Right forelimb (tissue), 1 donor: ENCODE measurements at places on chromosomes 16 and 17.

GRCh38 chr17:58639681-58640080, 52.2 kb downstream of the TEX14 start:
- no peak for DNase-seq

DNA sequence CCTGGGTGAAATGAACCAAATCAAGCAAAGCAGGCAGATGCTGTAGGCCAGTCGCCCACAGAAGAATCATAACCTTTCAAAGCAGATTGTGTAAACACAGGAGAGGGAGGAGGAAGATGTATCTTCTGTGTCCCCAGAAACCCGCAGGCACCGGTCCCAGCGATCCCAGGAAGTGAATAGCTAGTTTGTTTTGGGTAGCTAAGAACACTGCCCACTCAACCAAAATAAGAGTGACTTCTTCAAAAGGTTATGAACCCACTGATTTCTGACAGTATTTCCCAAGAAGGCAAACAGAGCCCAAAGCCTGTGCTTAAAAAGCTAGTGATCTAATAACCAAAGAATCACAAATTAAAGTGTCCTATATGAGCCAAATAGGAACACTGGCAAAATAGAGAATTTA, 67.8 kb downstream of the GRIN2A start:
- no peak for DNase-seq

DNA sequence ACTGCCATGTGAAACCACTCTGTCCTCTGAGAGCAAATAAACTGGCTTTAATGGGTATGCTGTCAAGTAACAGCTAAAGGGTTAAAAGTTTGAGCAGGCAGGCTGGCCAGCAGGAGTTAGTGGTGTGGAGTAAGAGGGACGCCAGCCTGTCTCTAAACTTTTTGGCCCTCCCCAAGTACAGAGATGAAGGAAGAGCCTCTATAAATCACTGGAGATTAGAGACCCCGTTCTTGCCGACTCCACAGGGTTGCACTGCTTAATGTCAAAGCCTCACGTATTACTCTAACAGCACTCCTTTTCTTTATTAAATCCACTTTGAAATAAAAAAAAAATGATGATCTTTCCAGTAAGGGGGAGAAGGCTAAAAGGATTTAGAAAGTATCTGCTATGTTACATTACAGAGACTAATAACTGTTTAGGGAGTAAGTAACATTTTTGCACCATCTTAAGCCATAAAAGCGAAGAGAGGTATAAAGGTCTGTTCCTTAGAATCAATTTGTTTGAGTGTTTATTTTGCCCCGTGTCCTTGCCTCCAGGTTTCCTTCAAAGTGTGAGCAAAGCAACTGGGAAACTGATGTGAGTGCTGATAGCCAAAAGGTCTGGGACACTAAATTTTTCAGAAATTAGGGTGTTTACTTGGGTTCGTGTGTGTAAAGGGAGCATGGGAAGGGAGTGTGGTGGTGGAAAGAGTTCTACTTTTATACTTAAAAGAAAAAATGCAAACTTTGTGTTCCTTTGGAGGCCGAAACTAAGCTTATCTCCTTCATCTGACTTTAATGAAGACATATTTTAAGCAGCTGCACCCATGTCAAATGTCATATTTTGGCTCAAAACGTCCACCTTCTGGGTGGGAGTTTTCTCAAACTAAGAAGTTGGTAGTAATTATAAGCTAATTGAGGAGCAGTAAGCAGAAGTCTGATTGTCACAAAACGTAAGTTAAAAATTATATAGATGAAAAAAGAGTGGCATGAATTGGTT, 109.9 kb upstream of the TBX2 start:
- no peak for DNase-seq

- DNase-seq = peak; percentile 28
These were observed 831 bp downstream of the SMIM22 start for GRCh38 chr16:4795828-4796572.

DNA sequence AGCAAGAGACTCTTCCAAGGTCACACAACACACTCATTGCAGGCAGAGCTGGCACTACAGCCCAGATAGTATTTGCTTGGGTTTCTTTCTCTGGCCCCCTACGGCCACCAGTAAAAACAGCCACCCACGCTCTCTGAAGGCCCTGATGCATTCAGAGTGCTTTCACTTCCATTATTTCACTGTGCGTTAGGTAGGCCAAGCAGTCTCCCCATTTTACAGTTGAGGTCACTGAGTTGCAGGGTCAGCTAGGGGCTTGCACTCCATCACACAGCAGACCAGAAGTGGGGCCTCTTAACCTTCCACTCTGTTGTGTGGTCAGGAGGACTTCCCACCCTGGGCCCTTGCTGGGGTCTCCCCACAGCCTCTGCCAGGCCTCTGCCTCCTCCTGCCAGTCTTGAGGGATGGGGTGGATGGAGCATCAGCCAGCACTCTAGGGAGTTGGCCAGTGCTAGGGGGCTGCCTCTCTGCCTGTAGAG, 2.5 kb downstream of the TBX21 start:
- DNase-seq = no peak

GRCh38 chr16:85888405-85889331, 10.3 kb upstream of the IRF8 start:
- no peak for DNase-seq

GRCh38 chr17:78803186-78803845, 21.2 kb upstream of the CYTH1 start:
- DNase-seq = no peak

DNA sequence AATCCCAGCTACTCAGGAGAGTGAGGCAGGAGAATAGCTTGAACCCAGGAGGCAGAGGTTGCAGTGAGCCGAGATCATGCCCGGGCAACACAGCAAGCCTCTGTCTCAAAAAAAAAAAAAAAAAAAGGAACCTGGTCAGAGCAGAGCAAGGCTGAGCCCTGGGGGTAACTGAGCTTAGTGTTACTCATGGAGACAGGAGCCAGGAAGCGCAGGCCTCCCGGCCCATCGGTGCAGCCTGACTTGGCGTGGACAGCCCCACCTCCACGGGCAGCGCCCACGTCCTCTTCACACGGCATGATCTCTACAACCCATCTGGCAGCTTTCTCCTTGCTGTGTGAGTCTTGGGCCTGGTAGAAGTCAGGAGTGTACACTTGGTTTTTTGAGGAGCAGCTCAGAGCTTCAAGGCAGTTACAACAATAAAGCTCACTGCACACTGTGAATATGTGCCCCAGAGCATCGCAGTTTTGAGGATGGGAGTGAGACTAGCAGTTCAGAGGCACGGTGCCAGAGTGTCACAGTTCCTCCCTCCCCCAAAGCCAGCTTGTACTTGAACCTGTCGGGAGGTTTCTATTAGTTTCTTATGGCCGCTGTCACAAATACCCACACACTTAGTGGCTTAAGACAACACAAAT, 129.9 kb downstream of the RAP1GAP2 start:
- DNase-seq = no peak

DNA sequence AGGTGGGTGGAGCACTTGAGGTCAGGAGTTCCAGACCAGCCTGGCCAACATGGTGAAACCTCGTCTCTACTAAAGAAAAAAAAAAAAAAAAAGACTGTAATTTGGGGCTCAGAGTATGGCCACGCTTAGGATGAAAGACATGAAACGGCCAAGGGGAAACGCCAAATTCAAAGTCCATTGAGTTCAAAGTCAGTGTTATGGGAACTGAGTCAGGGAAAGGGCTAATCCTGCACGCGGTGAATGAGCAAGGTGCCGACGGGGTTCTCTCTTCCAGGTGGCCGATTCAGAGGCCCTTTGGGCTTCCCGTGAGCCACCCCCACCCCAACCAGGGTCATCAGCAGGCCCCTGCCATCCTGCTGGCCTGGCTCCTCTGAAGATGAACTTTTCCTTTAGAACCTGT, 7.5 kb upstream of the OSGIN1 start:
- no peak for DNase-seq

- DNase-seq = no peak
These were observed 456.2 kb upstream of the CDH5 start for GRCh38 chr16:65910291-65910690.

DNA sequence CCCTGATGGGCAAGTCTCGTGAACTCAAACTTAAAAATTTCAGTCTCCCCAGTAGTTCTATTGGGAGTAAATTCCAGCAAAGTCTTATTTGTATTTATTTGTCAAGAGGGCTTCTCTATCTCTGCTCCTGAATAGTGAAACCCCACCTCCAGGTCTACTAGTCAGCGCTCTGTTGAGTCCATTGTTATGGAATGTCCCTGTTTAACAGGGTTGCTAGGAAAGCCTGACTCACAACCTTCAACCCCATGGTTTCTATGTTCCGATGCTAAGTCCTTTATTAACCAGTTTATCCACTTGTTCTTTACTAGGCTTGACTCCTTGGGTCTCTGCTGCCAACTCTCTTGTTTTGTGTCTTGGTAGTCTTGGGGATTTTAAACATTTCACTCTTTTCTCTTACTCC, 250.7 kb upstream of the MYOCD start:
- DNase-seq = no peak

DNA sequence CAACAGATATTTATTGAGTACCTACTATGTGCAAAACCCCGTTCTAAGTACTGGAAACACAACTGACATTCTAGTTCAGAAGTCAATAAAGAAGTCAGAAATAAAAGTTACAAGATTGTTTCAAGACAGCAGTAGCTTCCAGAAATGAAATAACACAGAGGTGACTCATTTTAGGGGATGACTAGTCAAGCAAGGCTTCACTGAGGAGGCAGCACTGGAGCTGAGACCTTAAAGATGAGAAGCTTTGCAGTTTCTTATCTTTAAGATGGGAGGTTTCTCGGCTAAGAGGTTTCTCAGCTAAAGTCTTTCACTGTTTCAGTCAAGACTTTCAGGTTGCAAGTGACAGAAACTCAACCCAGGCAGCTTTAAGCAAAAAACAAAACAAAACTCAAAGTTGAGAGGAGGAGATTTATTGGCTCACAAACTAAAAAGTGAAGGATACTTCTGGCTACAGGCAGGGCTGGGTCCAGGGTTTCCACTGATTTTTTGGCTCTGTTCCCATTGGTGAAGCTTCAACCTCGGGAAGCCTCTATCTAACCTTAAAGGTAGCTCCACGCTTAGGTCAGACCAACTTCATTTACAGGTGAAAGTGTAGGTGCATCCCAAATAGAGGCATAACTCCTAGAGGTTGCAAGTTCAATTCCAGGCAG, 7.4 kb upstream of the MMP2 start:
- no peak for DNase-seq

DNA sequence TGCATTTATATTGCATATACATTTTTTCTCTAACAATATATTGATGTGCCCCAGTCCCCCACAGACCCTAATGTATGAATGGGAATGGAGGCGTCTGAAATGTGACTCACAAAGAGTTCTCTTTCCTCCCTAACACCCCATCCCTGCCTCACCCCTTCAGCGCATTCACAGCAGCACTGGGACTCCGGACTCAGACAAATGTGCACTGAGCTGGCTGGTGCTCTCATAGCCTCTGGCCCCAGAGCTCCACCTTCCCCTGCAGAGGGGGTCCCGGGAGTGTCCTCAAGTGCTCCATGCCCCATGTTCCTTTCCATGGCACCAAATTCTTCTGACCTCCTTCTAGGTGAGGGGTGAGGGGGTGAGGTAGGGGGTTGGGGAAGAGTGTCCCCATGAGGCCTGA, 20.6 kb downstream of the NPTX1 start:
- DNase-seq = no peak

GRCh38 chr17:16446338-16446983, 31.1 kb downstream of the TRPV2 start:
- DNase-seq = no peak

GRCh38 chr16:269061-269796, 6.5 kb downstream of the RGS11 start:
- DNase-seq = peak; percentile 40

- no peak for DNase-seq
These were observed 3.3 kb downstream of the POLR3E start for GRCh38 chr16:22300427-22301071.

GRCh38 chr16:80743273-80743672, 61.1 kb downstream of the CDYL2 start:
- no peak for DNase-seq

GRCh38 chr16:1488054-1488601, 616 bp downstream of the PTX4 start:
- no peak for DNase-seq

DNA sequence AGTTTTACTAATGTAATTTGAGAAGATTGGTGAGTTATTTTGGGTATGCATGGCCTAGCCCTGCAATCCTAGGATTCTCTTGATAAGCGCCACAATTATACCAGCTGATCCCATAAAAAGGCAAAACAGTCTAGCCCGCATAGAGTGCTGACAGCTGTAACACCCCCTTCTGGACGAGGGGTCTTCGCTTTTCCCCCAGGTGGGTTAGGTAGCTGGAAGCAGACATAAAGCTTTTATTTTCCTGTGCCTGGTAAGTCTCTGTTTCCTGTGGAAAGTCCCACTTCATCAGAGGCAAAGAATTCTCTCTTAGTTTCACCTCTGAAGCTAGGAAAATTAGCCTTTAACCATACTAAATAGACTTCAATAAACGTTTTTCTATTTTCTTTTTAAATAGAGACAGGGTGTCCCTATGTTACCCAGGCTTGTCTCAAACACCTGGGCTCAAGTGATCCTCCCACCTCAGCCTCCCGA, 108.3 kb downstream of the YPEL2 start:
- no peak for DNase-seq

- DNase-seq = no peak
These were observed 38.4 kb upstream of the XYLT1 start for GRCh38 chr16:17509194-17509593.

GRCh38 chr16:75053791-75054555, 55.1 kb downstream of the ZNRF1 start:
- no peak for DNase-seq

DNA sequence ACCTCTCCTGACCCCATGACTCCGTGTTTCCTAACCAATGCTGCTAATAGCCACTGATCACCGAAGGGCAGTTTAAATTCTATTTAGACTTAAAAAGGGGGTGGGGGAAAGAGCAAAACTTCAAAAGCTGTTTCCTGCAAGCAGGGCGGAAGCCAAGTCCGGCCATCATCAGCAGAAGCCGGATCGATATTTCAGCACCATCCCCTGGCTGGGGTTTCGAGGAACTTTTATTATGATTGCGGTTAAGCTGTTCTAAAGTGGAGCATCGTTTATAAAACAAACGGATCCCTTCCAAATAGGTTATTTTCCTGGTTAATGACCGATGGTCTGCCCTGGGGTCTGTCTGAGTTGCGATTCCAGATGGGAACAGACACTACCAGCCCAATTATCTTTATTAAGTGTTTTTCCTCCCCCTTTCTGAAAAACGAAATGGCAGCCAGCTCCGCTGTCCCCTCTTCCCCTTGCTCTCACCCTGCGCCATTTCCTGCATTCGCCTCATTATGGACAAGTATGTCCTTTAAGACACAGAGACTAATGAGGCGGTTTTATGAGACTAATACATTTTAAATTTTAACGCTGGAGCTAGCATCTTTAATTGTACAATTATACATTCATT, 76.1 kb upstream of the IRX3 start:
- DNase-seq = no peak

- DNase-seq = no peak
These were observed 73.9 kb downstream of the CEP95 start for GRCh38 chr17:64580384-64581315.

GRCh38 chr17:8925808-8926207, 39.7 kb downstream of the PIK3R5 start:
- no peak for DNase-seq

DNA sequence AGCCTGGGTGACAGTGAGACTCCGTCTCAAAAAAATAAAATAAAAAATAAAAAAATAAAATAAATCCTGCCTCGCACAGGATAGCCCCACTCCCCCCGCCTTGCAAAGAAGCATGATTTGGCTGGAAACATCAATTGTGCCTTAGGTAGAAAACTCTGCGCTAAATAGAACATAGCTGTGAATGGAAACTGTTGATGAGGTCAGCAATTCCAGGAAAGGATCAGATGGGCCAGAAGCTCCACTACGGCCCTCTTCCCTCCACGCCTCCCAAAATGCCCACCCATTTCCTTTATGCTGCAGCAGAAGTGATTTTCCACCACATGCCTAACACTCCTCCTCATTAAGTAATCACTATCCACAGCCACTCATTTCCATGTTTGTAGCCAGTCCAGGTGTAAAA, 473.4 kb downstream of the XYLT1 start:
- DNase-seq = no peak
